ENCODE measurements at places on chromosomes 16 and 17. TPM values are rescaled to one million over a fixed set of nuclear protein-coding genes. Genes with fewer than 3 reads are reported as not detected.

Gene IRX3
- polyA plus RNA-seq = not detected

Gene KRT9
- not detected for polyA plus RNA-seq

DNA sequence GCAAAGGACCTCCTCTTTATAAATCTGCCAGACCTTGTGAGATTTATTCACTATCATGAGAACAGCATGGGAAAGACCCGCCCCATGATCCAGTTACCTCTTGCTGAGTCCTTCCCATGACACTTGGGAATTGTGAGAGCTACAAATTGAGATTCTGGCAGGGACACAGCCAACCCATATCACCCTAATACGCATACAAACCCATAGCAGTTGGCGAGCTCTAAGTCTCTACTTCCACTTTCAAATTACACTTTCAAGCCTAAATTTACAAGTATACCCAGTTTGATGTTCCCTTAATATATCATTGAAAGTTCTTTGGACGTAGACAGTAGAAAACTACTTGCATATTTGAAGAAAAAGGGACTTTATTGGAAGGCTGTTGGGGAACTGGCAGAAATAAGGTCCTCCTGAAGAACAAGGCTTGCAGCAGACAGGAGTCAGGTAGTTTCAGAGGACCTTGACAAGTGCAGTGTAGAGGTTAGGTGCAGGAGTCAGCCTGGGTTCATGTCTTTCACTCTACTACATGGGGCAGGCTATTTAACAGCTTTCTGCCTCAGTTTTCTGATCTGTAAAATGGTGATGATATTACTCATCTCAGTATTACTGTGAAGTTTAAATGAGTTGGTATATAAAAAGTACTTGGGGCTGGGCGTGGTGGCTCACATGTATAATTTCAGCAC, 107.9 kb upstream of the EEF2KMT start:
- no peaks in the 10 kb centered on the region for H3K36me3 ChIP-seq
- no peaks in the 10 kb centered on the region for H3K4me1 ChIP-seq

- H3K27me3 ChIP-seq = peaks cover 39% of the 10 kb centered on the region
- no peak overlapping the region for H3K4me3 ChIP-seq
- no peak overlapping the region for H3K27ac ChIP-seq
- no peaks in the 10 kb centered on the region for H3K4me1 ChIP-seq
- no peaks in the 10 kb centered on the region for H3K36me3 ChIP-seq
These were observed 20.1 kb upstream of the MLYCD start for GRCh38 chr16:83878838-83879237.

GRCh38 chr17:71941920-71942319, 178.9 kb upstream of the SOX9 start:
- H3K4me3 ChIP-seq = no peak overlapping the region
- no peaks in the 10 kb centered on the region for H3K4me1 ChIP-seq
- H3K36me3 ChIP-seq = no peaks in the 10 kb centered on the region
- no peak overlapping the region for H3K27ac ChIP-seq
- no peaks in the 10 kb centered on the region for H3K27me3 ChIP-seq
- no peak for DNase-seq

- no peak overlapping the region for H3K27ac ChIP-seq
- H3K36me3 ChIP-seq = no peaks in the 10 kb centered on the region
- peaks cover 5% of the 10 kb centered on the region for H3K27me3 ChIP-seq
- no peaks in the 10 kb centered on the region for H3K4me1 ChIP-seq
- no peak overlapping the region for H3K4me3 ChIP-seq
- DNase-seq = no peak
These were observed 374.7 kb upstream of the DYNLRB2 start for GRCh38 chr16:80166082-80166481.

DNA sequence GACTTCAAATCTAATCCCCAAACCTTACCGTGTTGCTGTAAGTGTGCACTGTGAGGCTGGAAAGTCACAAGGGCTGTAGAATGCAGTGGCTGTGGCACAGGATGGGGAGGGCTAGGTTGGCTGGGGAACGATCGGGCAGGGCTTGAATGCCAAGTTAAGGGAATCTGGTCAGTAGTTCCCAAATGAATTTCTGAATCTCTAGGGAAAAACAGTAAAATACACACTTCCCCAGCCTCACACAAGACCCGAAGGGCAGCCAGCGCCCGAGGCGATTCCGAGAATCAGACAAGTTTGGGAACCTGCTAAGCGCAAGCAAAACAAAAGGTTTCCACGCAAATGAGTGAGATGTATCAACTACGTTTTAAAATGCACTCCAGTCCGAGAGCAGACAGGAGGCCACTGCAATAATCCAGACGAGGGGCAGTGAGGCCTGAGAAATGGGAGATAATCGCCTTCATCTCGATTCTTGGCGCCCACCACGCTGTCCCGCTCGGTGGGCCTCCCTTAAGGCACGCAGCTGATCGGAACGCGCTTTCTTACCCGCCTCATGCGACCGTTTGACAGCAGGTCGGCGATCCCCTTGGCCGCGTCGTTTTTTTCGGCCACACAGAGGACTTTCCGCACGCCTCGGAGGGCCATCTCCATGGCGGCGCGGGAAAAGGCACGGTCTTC, 599 bp downstream of the TOP3A start:
- peak overlapping the region; percentile 95 for H3K4me3 ChIP-seq
- peaks cover 39% of the 10 kb centered on the region for H3K4me1 ChIP-seq
- no peaks in the 10 kb centered on the region for H3K36me3 ChIP-seq
- peak overlapping the region; percentile 95 for H3K27ac ChIP-seq
- no peak for DNase-seq

GRCh38 chr16:19687279-19687678, 30.7 kb downstream of the KNOP1 start:
- H3K27me3 ChIP-seq = no peaks in the 10 kb centered on the region
- H3K4me1 ChIP-seq = no peaks in the 10 kb centered on the region
- no peak overlapping the region for H3K4me3 ChIP-seq
- peaks cover 43% of the 10 kb centered on the region for H3K36me3 ChIP-seq
- no peak for DNase-seq
- no peak overlapping the region for H3K27ac ChIP-seq
